ENCODE measurements at places on chromosomes 5 and 9. TPM values are rescaled to one million over a fixed set of nuclear protein-coding genes. Genes with fewer than 3 reads are reported as not detected.

TAF11L10 gene
- total RNA-seq = not detected

PCDHB9 gene
- total RNA-seq = not detected

TMEM232 gene
- 1.2 TPM for total RNA-seq

NOXA1 gene
- 0.97 TPM for total RNA-seq

DNA sequence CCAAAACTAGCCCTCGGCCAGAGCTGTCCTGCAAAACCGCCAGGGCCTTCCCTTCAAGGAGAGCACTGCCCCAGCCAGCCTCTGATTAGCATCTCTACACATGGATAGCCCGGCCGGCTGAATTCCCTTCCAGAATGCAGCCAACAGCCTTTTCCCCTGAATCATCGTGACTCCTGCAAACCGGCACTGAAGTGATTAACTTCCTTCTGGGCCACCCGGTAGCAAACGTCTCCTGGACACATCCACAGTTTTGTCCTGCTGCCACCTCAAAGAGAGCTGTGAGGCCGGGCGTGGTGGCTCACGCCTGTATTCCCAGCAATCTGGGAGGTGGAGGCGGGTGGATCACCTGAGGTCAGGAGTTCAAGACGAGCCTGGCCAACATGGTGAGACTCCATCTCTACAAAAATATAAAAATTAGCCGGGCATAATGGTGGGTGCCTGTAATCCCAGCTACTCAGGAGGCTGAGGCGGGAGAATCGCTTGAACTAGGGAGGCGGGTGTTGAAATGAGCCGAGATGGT lies 21.1 kb upstream of the EEIG1 start:
- no peak overlapping the region for H3K4me3 ChIP-seq
- no peaks in the 10 kb centered on the region for H3K36me3 ChIP-seq
- H3K27me3 ChIP-seq = no peaks in the 10 kb centered on the region
- H3K4me1 ChIP-seq = peaks cover 20% of the 10 kb centered on the region
- no peak overlapping the region for H3K27ac ChIP-seq

Measured in activated CD4-positive, alpha-beta T cell treated with anti-CD3 and anti-CD28 coated beads for 36 hours (primary cell).